ENCODE measurements at places on chromosomes 7 and 10.

- DNase-seq: no peak
These were observed 40.7 kb downstream of the ZCCHC24 start for GRCh38 chr10:79404690-79405131.

GRCh38 chr7:117036053-117036669 is 82.9 kb downstream of the ST7 start:
- no peak for DNase-seq

DNA sequence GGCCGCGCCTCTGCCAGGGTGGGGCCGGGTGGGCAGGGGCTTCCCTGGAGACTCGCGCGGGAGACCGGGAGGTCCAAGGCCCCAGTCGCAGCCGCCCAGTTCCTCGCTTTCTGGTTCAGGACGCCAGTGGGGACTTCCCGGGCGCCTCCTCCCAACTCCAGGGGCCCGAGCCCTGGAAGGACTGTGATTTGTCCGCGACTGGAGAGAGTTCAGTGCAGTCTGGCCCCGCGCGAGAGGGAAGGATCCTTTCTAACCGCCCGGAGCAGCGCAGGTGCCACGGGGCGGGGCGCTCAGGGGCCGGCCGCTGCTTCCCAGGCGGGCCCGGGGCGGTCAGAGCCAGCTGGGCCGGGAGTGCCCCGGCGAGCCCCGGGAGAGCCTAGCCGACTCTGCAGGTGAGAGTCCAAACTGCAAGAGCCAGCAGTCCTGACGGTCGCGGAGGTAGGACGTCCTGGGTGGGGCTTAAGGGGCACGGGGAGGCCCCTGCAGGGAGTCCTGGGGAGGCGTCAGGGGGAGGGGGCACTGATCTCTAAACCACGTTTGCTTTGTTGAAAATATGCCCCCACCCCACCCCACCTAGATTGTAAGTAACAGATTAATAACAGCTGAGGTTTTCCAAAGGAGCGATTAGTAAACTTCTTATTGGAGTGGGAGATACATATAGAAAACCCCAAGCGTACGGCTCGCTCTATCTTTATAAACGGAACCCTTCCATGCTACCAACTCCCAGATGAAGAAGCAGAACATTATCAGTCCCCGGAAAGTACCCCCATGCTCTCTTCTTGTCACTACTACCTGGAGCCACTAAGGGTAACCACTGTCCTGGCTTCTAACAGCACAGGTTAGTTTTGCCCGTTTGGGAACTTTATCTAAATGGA is 8.2 kb downstream of the NKX2-3 start:
- no peak for DNase-seq

GRCh38 chr7:42940985-42941847 is 9.0 kb downstream of the MRPL32 start:
- DNase-seq: no peak

GRCh38 chr7:36227223-36227622 is 74.2 kb downstream of the EEPD1 start:
- DNase-seq: peak; percentile 40

- no peak for DNase-seq
These were observed 23.2 kb upstream of the GTPBP4 start for GRCh38 chr10:964988-965417.

GRCh38 chr7:154546946-154547587 is 455.9 kb downstream of the PAXIP1 start:
- no peak for DNase-seq

DNA sequence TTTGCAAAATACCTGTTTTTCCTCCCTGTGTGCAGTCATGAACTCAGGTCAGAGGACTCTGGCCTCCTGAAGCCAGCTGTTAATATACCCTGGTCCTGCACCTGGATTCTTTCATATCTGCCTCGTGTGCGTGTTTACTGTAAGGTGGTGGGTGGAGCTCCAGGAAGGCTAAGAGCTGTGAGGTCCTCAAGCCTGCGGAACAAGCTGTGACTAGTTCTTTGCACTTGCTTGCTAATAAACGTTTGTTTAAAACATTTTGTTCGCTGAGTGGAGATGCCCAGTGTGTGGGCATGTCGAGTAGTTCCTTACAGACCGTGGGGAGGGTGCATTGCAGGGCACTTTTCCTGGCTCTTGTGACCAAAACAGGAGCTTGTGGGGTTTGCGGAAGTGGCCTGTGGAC is 139.0 kb downstream of the DOCK1 start:
- no peak for DNase-seq

DNA sequence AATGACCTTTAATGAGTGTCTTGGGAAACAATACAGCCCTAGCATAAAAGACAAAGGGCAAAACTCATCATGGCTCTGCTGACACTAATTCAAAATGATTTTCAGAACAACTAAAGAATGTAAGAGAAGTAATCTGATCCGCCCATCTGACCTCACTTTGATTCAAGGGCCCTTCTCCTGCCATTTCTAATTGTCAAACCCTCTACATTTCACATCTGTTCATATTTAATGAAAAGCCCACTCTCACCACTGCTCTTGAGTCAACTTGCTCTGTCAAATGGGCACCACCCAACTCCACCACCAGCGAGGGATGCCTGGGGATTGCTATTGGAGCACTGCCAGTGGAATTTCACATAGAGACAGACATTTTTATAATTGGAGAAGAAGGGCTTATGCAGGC is 639.2 kb downstream of the KCNMA1 start:
- DNase-seq: no peak

GRCh38 chr10:13608246-13608853 is 21.6 kb downstream of the PRPF18 start:
- DNase-seq: peak; percentile 54

GRCh38 chr10:30639946-30640786 is 10.6 kb upstream of the LYZL2 start:
- DNase-seq: peak; percentile 23

DNA sequence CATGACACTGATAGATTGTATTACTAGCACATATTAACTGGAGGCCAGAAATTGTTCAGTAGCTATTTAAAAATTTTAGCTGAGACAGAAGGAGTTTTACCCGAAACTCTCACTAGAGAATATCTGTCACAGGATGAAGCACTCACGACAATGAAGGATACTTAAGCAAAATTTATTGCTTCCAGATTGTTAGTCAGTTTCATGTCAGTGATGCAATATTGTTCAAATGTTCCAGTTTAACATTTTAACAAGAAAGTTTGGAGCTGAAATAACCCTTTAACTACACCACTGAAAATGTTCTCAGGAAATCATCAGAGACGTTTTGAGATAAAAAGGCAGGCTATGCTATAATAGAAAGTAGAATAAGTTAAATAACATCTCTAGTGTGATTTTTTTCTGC is 15.0 kb upstream of the CADPS2 start:
- no peak for DNase-seq

DNA sequence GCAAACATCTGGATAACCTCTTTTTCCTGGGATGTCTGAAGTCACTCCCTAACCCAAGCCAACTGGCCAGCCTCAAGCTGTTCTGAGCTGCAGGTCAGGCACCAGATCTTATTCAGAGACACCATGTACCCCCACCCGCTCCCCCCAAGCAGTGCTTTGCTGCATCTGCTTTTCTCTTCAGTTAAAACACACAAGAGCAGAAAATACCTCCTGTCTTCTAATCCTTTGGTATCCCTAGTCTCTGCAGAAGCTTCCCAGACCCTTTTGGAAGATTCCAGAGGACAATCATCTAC is 3.0 kb downstream of the ZNF488 start:
- DNase-seq: no peak

DNA sequence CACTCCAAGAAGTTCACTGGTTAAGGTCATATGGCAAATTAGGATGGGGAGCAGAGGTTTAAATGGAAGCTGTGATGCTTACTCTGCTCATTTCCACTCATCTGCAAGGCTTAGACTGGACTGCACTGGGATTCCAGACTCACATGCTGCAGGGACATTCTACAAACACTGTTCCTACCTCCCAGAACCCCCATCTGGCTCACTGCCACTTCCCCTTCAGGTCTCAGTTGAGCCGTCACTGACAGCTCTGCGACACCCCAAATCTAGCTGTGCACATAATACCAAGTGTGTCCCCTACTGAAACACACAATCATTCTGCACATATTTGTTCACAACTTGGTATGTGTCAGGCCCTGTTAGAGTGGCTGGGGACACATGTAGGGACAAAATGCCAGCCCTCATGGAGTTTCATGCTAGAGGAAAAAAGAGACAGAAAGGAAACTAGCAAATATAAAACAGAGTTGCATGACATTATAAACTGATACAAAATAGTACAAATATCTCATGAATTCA is 5.4 kb downstream of the PRKCQ start:
- DNase-seq: no peak

DNA sequence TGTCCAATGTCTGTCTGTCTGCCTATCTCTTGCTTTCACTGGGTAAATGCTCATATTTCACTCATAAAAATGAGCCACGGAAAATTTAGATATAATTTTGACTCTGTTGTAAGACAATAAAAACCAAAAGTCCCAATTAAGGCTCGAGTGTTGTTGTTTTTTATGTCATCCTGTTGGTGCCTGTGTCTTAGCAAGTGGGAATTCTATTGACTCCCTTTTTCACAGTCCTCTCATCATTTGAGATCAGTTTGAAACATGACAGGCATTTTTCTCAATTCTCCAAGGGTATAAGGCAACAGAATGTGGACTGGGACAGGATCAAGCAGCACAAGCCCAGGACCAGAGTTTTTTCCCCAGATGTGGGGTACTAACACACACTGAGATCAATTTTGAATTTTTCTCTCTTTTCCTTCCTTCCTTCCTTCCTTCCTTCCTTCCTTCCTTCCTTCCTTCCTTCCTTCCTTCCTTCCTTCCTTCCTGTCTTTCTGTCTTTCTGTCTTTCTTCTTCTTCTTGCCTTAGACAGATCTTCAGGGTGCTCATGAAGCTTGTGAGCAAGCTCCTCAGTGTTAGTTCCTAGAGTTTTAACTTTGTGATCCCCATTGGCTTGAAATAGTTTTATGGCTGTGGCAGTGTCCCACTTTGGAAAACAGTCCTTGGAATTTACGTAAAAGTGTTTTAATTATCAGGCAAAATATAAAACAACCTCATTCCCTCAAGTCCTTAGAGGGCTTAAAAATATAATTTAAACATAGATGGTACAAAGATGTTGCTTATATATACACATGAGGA is 3.2 kb upstream of the NEUROD6 start:
- DNase-seq: no peak

- DNase-seq: no peak
These were observed 82.8 kb upstream of the TRIM24 start for GRCh38 chr7:138377306-138377705.

GRCh38 chr10:18240185-18240882 is 100.1 kb downstream of the CACNB2 start:
- DNase-seq: no peak

- no peak for DNase-seq
These were observed 86.3 kb upstream of the KCND2 start for GRCh38 chr7:120186688-120187087.

DNA sequence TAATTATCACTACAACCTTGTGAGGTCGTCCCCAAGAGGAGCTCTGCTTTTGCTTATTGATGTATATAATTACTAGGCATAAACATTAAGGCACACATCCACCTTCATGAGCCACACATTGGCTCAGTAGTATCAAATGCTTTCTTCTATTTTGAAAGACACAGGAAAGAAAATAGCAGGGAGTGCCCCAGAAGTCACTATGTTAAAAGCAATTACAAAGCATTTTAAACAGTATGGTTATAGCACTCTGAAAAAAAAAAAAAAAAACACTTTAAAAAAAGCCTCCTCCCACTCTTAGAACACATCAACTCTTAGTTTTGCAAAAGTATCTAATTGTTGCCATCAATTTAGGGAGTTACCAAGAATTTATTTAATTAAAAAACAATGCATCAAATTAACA is 474.2 kb downstream of the PARD3 start:
- DNase-seq: no peak

DNA sequence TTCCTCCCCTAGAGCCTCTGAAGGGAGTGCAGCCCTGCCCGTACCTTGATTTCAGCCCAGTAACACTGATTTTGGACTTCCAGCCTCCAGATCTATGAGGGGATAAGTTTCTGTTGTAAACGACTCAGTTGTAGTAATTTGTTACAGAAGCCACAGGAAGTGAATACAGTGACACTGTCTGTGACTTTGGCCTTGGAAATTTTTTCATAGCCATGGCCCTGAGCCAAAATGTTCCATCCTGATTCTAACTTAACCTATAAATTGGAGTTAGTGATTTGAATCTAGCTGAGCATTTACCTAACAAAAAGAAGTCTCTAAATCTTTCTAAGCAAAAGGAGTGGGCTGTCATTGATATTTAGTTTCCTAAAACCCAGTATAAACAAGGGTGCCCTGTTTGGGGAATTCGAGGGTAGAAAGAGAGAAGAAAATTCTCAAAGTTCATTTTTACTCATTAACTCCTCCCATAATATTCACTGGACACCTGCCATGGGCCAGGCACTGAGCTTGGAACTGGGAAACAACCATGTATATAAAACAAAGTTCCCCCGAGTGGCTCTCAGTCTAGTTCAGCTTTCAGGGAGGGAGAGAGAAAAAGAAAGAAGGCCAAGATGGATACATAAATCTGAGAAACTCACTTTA is 162.3 kb downstream of the SKIDA1 start:
- DNase-seq: no peak

DNA sequence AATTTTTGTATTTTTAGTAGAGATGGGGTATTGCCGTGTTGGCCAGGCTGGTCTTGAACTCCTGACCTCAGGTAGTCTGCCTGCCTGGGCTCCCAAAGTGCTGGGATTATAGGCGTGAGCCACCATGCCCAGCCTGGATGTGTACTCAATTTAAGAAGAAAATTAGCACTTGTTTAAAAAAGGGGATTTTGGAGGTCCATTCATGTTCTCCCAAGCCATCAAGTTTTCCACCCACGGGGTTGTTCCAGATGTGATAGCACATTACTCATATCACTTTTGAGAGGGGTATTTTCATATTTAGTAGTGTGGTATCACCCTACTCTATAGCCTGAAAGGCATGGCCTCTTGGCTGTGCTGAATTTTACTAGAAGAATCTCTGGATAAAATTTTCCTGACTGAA is 10.5 kb upstream of the SLC26A3 start:
- no peak for DNase-seq

- no peak for DNase-seq
These were observed 6.3 kb downstream of the PLEKHA8 start for GRCh38 chr7:30034501-30034900.

DNA sequence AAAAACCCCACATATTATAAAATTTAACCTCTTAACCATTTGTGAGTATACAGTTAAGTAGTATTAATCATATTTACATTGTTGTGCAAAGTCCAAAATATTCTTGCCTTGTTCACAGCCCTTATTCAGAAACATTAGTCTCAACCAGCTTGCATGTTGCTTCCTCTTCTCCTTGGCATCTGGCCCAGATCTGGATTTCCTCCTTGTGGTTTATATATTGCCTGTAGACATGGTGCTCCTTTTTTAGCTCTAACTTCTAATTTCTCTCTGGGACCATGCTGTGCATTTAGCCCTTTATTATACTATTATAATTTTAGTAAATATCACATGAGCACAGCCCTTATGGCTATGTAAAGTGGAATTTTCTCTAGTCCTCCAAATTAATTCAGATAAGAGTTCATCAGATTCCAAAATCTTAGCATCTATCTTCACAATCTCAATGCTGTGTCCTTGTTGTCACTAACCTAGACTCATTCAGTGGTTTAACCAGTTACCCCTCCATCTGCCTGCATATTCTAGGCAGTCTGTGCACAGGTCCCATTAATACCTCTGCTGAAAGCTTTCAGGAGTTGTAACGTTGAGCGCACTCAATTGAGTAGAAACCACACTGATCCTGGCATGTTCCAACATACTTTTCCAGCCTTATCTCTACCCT is 7.9 kb downstream of the CPED1 start:
- DNase-seq: peak; percentile 81
